ENCODE measurements at places on chromosomes 1 and 21.

- no peak for DNase-seq
Measured at GRCh38 chr1:19044975-19045831, 88.7 kb upstream of the IFFO2 start.

- no peak for DNase-seq
Measured at GRCh38 chr1:234776876-234777855, 167.2 kb upstream of the IRF2BP2 start.

DNA sequence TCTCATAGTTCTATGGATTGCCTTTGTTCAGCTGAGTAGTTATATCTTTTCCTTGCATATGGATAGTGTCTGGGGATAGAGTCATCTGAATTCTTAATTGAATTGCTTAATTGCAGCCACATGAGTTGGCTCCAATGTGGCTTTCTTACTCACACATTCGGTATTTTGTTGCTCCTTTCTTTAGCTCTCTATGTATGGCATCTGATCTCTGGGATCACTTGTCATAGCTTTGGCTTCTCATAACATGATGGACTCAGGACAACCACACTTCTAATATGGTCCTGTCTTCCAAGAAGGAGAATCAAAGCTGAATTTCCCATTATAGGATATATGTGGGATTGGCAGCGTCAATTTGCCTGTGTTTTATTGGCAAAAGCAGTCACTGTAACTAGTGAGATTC, 716.2 kb downstream of the NCAM2 start:
- DNase-seq = no peak

DNA sequence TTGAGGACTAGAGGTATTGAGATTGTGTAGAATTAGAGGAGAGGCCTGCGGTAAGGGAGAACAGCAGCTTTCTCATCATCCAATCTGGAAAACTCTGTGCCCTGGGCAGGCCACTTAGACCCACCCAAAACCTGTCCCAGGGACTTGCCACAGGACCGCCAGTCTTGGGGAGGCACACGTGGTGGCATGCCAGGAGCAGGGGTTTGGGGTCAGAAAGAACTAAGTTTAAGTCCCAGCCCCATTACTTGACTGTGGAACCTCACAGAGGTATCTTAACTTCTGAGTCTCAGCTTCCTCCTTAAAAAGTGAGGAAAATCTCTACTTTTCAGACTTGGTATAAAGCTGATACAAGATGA, 356.6 kb downstream of the HHAT start:
- no peak for DNase-seq

DNA sequence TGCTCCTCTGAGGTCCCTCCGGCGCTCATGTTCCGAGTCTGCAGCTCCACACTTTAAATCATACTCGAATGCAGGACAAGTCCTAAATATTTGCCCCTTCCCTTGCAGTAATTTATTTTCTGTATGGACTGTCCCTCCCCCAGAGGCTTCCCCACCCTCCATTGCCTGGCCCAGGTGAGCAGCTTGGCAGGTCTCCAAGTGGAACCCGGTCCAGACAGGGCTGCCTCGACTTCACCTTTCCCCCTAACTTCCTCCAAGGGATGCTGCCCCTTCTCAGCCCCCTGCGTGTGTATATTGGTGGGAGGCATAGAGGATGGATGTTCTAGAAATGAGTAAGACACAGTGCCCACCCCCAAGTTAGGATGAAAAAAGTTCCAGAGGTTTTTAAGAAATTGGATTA, 5.4 kb upstream of the OPTC start:
- DNase-seq = no peak

DNA sequence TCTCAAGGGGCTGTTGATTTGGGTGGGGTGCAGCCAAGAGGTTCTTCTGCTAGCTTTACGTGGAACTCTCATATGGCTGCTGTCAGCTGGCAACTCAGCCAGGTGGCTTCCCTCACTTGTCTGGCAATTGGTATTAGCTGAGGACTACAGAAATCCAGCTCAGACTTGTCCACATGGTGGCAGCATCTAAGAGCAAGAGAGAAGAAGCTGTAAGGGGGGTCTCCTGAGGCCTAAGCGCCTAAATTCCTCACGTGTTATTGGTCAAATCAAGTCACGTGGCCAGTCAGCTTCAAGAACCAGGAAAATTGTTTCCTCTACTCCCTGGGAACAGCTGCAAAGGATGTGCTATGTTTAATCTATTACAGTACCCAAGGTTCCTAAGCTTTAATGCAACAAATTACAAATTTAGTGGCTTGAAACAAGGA, 4.2 kb upstream of the DYRK3 start:
- DNase-seq = no peak

DNA sequence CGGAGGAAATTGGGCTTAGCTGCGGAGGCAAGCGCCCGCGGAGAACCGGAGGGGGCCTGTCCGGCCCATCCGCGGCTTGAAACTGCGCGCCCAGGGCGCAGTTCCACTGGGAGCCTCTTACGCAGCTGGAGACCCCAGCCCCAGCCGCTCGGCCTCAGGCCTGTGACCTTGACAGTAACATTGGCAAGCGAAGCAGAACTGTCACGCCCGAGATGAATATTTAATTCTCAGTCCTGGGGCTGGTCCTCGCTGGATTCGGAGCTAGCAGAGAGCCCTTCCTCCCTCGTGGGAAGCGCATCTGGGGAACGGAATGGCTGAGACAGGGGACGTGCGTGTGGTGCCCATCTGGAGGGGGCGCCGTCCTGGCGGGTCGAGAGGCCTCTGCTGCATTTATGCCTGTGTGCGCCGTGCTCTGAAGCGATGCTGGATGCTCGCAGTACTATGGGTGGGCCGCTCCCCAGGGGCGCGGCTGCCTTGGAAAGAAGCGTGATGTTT, 928 bp downstream of the SLC6A17 start:
- DNase-seq = no peak

DNA sequence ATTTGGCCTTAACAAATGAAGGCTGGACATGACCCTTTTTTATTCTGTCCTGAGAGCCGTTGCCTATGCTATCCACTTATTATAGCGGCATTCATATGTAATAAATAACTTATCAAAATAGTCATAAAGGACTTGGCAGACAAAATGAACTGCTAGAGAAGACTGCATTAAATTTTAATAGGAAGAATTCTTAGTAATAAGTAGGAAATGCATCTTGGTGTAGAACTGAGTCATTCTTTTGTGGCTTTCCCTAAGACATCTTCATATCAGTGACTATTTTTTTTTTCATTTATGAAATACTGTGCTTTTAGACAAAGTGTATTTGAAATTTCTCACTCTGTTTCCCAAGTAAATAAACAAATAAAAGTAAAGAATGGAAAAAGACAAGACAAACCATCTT, 45.6 kb downstream of the PBX1 start:
- DNase-seq = no peak

DNA sequence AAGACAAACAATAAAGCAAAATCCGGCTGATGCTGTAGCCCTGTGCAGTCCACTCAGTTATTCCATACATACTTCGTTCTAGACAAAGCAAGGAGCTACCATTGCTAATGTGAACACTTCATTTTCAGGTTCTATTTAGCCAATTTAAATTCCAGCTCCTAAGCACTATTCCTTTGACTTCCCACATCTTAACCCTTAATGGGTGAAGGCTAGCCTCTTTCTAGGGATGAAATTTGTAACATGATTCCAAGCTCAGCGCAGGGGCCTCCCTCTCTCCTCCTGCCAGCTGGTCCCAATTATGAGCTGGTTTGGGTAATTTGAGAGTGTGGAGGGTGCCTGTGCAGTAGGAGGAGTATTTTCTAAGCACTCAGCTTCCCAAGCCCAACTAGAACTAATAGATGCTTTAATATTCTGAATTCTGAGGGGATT, 53.9 kb upstream of the PTGFRN start:
- DNase-seq = no peak

DNA sequence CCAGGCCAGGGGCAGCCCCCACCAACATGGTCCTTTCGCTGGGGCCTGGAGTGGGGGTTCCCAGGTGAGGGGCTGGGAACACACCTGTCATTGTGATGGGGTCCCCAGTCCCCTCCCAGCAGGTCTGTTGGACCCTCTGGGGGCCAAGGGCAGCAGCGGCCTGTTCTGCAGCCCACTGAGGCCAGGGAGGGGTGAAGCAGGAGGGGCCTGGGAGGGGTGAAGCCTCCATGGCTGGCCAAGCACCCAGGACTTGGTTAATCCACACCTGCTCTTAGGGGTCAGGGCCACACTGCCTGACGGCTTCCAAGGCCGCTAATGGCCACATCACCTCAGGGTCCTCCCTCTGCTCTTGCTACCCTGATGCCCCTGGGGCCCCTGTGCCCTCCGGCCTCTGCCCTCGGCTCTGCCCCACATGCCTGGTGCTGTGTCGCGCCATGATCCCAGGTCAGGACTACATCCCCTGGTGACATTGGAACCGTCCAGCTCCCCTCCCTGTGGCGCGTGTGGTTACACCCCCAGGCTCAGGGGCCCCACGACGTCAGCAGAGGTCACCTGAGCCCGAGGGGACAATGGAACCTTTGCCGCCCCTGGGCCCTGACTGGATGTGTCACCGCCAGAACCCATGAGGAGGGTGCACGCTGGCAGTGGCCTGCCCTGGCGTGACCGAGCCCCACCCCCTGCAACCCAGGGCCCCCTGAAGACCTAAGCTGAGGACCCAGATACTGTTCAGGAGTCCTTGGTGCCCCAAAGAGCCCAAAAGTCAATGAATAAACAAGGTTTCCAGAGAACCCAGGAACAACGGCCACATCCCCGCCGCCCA, 7.0 kb downstream of the TNFRSF18 start:
- DNase-seq = no peak

GRCh38 chr1:102296116-102296515, 299.4 kb upstream of the OLFM3 start:
- DNase-seq = no peak

GRCh38 chr1:3063379-3064295, 5.4 kb upstream of the PRDM16 start:
- no peak for DNase-seq

DNA sequence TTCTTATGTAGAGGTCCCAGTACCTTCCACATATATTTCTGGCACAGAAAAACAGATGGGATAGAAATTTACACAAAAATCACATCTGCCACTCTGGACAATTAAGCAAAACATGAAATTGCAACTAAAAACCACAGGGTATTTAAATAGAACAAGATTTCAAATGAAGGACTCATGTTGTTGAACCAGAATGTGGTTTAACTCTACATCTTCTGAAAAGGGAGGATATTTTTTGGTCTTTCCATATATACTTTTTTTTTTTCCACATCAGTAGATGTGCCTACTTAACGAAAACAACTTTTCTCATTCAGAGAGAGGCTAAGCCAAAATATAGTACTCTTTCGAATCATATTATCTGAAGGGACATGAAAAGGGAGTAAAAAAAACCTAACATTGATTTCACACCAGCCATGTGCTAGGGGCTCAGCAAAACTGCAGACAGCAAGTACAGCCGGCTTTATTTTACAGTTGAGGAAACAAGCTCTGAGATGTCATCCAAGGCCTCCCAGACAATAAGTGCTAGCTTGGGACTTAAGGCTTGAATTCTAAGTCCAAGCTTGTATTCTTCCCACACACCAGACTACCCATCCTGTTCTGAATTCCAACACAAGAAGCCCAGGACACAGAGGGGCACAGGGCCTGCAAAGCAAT, 208.9 kb downstream of the PBX1 start:
- no peak for DNase-seq

- no peak for DNase-seq
Measured at GRCh38 chr1:201747261-201747660, 81.7 kb upstream of the IPO9 start.

GRCh38 chr1:227869851-227870305, 54.4 kb downstream of the PRSS38 start:
- DNase-seq = no peak

- no peak for DNase-seq
Measured at GRCh38 chr1:39988618-39989343, 33.8 kb downstream of the MFSD2A start.

DNA sequence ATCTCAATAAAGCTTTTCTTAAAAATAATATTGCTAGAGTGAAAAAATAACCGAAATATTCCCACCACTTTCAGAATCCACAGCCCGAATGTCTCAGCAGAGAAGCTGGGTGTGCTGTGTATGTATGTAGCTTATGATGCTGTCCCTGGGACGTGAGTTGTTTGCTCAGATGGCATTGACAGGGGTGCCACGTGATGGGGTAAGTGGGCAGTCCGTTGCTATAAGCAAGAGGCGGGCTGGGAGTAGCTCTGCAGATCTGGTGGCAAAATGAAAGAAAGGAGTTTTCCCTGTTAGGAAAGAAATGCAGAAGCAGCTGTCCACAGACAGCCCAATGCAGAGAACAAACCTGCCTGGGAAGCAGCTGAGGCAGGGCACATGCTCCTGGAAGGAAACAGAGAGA, 3.8 kb upstream of the FAM20B start:
- no peak for DNase-seq

GRCh38 chr1:222382171-222382570, 165.7 kb downstream of the HHIPL2 start:
- no peak for DNase-seq

GRCh38 chr1:9728451-9729295, 77.1 kb downstream of the PIK3CD start:
- no peak for DNase-seq

DNA sequence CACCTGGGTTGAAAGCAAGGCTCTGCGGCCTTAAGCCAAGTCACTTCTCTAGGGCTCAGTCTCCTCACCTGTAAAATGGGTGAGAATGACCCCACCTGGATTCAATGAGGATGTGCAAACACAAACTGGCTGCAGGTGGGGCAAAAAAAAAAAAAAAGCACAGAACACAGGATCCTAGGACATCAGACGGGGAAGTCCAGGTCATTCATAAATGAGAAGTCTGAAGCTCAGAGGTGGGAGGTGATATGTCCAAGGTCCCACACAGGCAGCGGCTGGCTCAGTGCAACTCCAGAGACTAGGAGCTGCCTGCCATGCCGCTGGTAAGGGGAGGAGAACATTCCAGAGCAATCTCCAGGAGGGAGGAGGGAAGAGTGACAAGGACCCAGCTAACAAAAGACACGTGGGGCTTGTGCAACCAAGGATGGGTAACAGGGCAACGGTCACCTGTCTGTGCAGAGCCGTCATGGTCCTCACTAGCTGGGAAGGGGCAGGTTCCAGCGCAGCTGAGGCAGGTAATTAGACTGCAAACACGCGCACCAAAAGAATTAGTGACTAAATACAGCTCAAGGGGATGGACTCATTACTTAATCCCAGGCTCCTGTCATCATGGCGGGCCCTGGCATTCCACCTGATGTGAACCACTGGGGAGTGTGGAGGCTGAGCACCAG, 19.5 kb downstream of the IFFO2 start:
- no peak for DNase-seq

- DNase-seq = no peak
Measured at GRCh38 chr1:20935717-20936116, 148.6 kb upstream of the HP1BP3 start.

- no peak for DNase-seq
Measured at GRCh38 chr1:229237320-229237719, 33.6 kb upstream of the RAB4A start.

- DNase-seq = no peak
Measured at GRCh38 chr21:45982092-45982757, 655 bp downstream of the COL6A1 start.

DNA sequence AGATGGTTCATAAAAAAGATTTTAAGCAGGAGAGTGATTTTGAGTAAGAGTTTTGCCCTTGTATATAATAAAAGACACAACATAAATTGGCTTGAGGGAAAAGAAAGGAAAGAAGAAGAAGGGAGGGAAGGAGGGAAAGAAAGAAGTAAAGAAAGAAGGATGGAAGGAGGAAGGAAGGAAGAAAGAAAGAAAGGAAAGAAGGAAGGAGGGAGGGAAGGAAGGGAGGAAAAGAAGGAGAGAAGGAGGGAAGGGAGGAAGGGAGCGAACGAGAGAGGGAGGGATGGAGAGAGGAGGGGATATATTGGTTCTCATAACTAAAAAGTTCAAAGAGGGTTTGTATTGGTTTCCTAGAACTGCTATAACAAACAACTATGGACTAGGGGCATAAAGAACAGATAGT, 62.2 kb upstream of the PAX7 start:
- DNase-seq = no peak

Data from stimulated activated CD4-positive, alpha-beta T cell treated with anti-CD3 and anti-CD28 coated beads, Interleukin-15, amount 100 ng/mL, for 1 hour (primary cell).